ENCODE measurements at places on chromosomes 6 and 20.

GRCh38 chr6:167214206-167214605 lies 56.4 kb upstream of the GPR31 start:
- DNase-seq: no peak

DNA sequence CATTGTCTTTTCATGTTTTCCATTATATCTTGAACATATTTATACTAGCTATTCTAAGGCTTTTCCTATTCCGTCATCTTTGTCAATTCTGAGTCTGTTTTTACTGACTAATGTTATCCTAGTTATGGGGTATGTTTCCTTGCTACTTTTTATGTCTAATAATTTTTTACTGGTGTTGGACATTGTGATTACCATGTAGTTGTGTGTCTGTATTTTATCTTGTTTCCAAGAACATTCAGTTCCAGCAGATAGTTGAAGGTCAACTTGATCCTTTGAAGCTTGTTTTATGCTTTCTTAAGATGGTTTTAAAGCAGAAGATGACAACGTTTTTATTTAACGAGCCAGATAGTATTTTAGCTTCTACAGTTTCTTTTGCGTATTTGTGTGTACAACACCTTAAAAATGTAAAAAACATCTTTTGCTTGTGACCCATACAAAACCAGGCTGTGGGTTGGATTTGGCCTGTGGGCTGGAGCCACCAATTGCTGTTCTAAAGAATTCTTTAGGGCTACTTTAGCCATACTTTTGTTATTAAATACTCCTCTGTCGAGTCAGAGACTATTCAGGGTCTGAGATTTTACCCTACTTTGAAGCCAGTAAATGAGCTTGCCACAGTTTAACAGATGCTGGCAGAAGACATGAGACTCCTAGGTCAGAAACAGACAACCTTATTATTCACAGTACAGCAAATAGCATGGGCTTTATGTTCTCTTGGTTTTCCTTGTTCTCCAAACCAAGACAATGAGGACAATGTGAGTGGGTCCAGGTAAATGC lies 38.7 kb upstream of the REV3L start:
- DNase-seq: no peak

DNA sequence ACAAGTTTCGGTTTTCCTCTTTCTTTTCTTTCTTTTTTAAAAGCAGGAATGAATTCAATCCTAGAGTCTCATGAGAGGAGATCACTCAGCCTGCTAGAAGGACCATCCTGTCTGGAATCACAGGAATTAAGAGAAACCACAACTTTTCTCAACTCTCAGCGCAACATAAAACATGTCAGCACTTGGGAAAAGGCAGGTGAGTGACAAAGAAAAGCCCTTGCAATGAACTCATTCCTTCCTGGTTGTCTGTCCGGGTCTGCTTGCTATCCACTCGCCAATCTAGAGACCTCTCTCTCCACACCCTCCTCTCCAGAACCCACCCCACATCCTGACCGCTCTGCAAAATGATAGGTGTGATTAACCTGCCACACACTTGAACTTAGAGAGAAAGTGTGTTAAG lies 253.8 kb downstream of the LY86 start:
- no peak for DNase-seq

DNA sequence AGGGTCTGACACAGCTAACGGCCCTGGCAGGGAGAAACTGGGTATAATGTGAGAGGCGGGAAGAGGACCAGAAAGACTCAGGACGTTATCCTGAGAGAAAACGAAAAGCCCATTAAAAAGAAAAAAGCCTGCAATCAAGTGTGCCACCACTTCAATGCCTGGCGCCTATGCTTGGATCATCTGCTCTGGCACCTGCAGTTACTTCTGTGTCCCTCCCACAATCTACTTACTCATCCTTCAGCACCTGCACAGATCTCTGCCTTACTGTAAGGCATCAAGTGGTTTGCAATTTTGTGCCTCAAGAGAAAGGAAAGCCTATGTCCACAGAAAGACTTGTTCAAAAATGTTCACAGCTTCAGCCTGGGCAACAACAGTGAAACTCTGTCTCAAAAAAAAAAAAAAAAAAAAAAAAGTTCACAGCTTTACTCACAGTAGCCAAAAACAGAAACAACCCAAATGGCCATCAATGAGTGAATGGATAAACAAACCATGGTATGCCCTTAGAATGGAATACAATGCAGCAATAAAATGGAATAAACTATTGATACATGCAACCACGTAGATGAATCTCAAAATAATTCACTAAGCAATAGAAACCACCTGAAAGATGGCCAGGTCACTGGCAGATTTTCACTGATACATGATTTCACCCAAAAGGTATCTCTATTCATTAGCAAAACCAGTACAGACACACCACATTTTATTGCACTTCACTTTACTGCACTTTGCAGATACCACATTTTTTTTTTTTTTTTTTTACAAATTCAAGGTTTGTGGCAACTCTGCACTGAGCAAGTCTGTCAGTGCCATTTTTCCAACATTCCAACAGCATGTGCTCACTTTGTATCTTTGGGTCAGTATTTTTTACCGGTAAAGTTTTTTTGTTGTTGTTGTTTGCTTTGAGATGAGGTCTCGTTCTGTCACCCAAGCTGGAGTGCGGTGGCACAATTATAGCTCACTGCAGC lies 48.6 kb downstream of the ABHD12 start:
- no peak for DNase-seq

DNA sequence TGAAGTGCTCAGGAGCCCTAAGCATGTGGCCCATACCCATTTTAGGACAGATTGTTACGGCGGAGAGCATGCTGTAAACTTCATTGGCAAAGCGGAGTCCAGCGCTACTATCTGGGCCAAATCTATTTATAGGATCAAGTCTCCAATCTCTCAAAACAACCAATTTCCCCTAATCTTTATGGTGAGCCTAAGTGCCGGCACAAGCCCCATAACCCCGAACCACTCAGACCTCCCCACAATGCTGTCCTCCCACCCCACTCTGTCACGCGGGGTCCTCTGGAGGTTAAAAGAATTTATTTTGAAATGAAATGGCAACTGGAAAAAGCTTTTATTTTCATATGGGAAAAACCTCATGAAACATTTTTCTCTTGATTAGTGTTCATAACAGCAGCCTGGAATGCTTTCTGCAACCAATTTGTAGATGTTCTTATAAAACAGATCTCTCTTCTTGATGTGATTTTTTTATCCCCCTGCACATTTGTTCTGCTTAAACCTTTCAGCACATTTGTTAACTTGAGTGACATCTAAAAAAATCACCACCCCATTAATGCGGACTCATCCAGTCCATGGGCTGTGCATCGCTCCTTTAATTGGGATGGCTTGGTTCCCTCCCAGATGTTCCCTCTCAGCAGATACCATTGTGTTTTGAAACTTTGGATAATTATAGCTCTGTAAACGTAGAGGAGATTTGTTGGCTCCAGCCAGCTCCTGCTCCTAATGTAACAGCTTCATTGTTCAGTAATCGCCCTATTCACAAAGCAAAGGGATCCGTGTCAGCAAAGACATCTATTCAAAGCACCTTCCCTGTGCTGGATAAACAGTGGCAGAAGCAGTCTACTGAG lies 323.6 kb downstream of the CD83 start:
- no peak for DNase-seq

DNA sequence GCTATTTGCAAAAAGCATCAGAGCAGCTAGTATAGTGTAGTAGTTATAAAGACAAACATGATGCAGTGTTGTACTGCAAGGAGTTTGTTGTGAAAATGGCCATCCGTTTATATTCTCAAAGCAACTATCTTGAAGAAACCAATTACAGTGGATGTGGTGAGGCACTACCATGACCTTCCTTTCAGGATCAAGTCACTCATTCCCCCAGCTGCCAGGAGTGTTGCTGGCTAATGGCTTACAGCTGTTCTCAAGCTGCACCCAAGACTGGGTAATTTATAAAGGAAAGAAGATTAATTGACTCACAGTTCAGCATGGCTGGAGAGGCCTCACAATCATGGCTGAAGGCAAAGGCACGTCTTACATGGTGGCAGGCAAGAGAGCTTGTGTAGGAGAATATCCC lies 29.0 kb downstream of the ADGRF4 start:
- no peak for DNase-seq

DNA sequence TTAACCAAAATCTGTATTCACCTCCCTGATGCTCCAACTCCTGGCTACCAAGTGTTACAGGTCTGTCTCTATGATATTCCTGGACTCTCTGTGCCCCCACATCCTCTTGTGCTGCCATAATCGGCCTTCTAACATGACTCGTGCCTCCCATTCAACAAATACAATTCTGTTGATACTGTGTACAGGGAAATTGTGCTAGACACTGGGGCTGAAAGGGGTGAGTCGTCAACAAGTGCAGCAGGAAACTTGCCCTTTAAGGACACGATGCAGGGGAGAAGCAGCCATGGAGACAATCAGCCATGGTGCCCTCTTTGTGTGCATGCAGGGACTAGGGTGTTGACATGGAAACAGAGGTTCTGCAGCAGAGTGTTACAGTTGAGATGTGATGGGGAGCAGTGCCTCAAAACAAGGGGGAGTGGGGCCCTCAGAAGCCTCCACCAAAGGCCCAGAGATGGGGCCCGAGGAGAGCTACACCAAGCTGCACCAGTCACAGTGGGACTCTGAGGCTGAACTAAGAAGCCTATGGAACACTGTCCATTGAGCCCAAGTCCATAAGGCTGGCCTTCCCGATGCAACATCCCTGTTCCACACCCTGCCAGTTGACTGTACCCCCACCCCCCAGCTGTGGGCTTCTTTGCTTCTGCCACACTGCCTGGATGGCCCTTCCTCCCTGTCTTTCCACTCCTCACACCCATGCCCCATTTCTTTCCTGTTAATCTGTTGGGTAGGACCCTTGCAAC lies 3.1 kb downstream of the PCED1A start:
- DNase-seq: no peak

- DNase-seq: peak; percentile 4
Measured at GRCh38 chr20:62688855-62689460, 19.7 kb upstream of the NTSR1 start.

- no peak for DNase-seq
Measured at GRCh38 chr6:40805336-40805735, 218.2 kb upstream of the LRFN2 start.

- DNase-seq: no peak
Measured at GRCh38 chr6:105389543-105389942, 13.3 kb downstream of the PREP start.

- DNase-seq: no peak
Measured at GRCh38 chr6:134663800-134664535, 285.9 kb downstream of the ALDH8A1 start.

GRCh38 chr6:27593200-27593818 lies 120.4 kb upstream of the ZNF184 start:
- DNase-seq: no peak

DNA sequence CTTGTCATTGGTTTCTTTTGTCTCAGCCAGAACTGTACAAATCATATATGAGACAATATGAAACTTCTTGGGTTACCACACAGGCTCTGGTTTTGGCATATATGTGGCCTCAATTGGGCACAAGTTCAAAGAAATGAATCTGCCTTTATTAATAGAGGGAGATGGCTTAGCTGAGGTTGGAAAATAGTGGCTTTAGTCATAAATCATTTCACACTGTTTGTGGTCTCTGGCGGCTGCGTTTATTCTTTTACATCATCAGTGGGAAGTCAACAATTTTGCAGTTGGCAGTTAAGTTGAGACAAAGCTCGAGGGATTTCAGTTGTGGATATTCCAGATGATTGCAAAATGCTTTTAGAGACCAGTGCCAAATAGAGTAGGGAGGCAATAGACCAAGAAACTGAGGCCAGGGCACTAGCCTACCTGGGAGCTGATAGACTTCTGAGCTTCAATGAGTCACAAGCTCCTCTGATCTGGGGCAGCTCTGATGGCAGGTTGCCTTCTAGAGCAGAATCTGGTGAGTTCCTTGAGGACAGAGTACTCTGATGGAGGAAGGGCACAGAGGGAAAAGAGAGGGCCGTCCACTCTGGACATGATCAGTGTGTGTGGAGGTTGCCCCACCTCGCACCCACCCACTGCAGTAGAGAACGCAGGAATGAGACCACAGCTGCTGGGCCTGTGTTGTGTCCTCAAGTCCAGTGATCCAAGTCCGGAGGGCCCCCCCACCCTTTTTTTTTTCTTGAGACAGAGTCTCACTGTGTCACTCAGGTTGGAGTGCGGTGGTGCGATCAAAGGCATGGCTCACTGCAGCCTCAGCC lies 73.5 kb downstream of the ARMC2 start:
- DNase-seq: peak; percentile 97

DNA sequence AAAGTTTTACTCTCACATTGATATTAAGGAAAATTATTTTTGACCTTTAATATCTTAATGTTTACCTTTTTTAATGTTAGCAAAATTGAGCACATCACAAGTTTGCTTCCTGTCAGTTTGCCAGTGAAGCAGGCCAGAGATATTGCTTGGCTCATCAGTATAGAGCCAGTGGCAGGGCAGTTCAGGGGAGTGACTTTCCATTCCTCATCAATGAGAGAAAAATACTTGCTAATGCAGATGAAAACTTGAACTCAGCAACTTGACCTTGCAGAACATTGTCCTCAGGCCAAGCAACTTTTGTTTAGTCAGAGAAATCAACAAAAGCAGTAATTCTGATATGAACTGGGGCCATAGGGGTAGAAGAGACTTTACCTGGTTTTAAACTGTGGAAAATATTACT lies 6.9 kb downstream of the TAB2 start:
- DNase-seq: no peak

DNA sequence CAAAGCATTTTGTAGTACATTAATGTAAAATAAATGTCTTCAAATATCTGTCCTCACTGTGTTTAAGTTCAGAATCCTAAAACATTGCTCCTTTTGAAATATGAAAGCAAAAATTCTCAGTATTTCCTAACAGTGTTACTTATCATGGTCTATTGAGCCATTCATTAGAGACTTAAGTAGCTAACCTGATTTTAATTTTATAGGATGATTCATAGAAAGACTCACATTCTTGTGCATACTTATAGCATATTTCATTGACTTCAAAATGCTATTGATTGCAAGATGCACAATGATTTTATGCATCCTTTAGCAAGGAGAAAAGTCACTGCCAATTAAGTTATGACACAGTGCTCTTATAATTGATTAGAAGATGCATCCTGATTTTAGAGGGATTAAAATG lies 85.7 kb downstream of the HIVEP1 start:
- no peak for DNase-seq

GRCh38 chr20:5991623-5992441 lies 41.4 kb downstream of the MCM8 start:
- no peak for DNase-seq

DNA sequence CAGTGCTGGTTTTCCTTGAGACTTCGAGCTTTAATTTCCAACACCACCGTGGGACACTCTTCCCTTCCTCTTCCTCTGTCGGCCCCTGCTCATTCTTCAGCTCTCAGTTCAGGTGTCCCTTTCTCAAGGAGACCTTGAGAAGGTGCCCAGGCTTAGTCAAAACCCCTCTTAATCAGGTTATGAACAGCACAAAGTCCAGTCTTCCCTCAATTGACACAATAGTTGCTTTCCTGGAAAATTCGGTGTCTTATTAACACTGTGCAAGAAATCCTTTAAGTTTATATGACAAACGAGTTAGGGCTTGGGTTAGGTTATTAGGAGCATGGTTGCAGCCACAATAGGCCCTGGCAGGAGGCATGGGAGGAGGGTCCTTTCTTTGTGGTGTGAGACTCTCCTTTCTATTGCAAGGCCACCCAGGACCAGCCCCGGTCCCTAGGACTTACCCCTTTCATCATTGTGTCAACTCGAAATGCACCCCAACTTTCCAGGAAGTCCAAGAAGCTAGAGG lies 1.5 kb upstream of the NSFL1C start:
- no peak for DNase-seq

Data from astrocyte of the cerebellum (primary cell).